ENCODE measurements at places on chromosomes 13 and 19.

GRCh38 chr13:41284512-41285288 is 21.3 kb upstream of the MTRF1 start:
- DNase-seq, result peak; percentile 94

DNA sequence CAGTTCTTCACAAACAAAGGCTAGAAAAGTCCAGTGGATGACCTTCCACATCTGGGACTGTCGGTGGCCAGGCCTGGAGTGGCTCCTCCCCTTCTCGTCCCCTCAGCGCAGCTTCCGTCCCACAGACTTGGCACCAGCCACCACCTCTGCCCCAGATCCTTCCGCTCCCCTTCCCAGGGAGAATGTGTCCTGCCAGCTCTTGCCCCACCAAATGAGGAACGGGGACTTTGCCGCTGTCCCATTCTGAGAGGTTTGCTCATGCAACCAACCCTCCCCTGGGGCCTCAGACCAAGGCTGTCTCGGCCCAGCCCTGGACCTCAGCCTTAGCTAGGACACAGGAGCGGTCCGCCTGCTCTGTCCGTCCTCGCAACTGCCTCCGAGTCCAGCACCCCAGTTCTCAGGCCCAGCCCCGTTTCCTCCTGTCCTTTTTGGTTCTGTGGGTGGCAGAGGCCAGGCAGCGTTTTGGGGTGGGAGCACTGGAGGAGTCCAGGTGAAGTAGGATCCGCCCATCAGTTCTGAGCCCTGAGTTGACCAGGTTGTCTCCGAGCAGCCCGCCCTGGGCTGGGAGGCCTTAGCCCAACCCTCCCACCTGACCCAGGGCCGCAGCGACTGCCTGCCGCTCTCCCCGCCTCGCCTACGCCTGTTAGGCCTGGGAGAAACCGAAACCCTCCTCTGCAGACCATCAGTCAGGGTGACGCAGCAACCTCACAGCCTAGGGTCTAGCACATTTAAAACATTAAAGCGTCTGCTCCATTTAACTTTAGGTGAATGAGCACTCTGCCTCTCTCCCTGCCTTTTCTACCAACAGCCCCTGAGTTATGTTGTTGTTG is 284.3 kb downstream of the FOXO1 start:
- no peak for DNase-seq

GRCh38 chr13:73991384-73991783 is 142.8 kb downstream of the KLF12 start:
- DNase-seq, result no peak

DNA sequence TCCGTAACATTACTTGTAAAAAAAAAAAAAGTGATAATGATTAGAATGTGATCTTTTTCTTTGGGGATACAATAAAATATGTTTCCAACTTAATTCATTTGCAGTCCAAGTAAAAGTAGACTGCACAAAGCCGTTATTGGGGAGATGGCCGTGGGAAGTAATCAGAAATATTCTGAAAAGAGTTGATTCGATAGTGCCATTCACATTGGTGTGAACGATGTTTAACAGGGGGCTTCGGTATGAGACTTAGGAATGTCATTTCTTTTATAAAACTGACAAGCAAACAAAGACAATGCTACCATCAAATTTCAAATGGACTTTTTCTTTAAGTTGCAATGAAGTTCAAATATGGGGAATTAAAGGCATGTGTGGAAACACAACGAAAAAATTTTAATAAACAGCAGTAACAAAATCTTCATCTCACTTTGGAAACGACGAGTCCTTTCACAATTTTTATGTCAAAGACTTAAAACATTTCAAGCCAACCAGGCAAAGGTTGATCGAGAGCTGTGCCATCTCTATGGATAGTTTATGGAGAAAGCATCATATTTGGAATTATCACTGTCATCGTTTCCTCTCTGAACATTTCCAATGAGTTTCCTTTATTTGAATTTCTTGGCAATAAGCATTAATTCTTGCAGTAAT is 1.7 kb upstream of the ZIC5 start:
- no peak for DNase-seq

GRCh38 chr13:107942030-107942617 is 273.2 kb downstream of the LIG4 start:
- DNase-seq, result no peak

DNA sequence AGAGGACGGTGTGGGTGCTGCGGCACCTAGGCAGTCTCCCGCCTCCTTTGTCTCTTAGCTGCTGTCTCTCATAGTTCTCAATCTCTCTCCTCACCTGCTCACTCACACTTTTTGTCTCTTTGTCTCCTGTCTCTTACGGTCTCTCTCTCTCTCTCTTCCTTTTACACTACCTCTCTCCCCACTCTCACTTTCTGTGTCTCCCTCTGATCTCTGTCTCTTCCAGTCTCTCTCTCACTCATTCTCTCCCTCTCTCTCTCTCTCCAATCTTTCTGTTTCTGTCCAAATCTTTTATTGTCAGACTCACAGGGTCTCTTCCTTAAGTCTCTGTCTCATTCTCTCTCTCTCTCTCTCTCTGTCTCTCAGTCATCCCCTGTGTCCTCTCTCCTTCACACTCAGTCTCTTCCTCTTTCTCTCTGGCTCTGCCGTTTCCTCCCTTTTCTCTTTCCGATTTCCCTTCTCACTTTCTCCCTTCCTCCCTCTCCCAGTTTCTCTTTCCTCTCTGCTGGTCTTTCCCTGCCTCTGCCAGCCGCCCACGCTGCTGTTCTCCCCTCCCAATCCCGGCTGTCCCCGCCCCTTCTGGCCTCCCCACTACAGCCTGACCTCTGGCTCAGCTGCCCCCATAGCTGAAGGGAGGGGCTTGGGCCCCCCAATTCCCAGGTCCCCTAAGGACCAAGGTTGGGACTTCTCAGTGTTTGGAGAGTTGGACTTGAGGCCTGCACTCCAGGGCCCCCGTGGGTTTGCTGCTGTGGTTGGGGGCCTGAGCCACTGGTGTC is at the start of gene PLEKHA4:
Gene PLEKHA4, minus strand, starts transcription at position 504 of the 773 bp plus-strand sequence. CDS start 997 bp downstream, outside the sequence.
- peak; percentile 49 for DNase-seq

GRCh38 chr13:109918179-109918711 is 131.9 kb upstream of the IRS2 start:
- DNase-seq, result peak; percentile 28

- DNase-seq, result no peak
These were observed 270.5 kb downstream of the GPC6 start for GRCh38 chr13:93496985-93497673.

DNA sequence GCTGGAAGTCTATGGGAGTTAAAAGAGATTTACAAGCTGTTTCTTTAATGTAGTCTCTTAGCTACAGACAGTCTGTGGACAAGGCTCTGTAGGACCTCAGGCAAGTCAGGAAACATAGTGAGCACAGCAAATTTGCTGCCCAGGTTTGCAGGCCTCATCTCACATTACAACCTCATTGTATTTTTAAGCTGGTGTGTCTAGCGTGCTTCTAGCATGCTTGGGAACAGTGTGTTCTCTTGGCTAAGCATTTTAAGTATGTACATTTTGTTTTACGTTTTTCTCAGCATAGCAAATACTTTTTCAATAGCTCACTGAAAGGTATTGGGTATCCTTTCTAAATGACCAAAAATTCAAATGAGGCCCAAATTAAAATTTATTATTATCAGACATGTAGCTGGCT is 113.2 kb downstream of the STARD13 start:
- DNase-seq, result peak; percentile 97

DNA sequence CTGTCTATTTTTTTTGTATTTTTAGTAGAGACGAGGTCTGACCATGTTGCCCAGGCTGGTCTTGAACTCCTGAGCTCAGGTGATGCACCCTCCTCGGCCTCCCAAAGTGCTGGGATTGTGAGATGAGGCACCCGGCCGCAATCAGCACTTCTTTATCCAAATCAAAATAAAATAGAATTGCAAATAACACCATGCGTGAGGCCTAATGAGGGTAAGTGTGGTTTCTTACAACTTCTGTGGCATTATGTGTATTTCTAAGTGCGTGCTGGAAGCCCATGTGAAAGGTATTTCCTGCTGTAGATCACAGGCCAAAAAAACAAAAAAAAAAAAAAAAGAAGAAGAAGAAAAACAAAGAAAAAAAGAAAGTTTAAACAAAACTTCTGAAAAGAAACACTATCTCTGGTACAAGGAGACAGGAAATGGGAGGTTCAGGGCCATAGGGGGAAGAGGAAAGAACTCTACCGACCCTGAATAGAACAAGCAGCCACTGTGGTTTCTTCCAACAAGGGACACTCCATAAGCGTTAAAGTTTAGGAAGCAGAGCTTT is 3.0 kb upstream of the GRAMD1A start:
- DNase-seq, result no peak

DNA sequence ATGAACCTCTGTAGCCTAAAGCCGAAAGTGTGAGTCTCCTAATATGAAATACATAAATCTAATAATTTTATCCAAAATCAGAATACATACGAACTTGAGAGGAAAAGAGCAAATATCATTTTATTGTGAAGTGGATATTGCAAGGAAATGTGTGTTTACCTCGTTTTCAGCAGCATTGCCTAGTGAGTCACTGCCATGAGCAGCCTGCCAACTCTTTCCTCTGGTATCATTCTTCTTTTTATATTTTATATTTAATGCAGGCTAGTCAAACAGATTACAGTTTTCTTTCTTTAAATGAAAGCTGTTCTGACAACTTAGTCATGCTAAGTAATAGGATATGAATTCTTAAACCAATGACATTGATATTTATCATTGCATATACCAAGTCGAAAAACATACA is 44.2 kb downstream of the EDNRB start:
- DNase-seq, result peak; percentile 45

DNA sequence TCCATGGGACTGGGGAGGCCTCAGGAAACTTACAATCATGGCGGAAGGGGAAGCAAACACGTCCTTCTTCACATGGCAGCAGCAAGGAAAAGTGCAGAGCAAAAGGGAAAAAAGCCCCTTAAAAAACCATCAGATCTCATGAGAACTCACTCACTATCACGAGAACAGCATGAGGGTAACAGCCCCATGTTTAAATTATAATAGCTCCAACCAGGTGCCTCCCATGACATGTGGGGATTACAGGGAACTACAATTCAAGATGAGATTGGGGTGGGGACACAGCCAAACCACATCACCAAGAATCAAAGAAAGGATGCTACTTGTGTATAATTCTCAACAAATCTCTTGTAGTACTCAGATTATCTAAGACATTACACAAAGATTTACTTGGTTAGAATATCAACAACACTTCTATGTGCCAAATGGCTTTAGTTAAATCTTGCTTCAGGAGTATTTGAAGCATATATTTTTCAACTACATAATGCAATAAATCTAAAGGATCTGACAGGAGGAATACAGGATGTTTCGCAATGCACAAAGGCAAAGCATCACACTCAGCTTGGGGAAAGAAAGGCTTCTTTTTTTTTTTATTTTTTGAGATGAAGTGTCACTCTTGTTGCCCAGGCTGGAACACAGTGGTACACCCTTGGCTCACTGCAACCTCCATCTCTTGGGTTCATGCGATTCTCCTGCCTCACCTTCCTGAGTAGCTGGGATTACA is 180.0 kb downstream of the LHFPL6 start:
- DNase-seq, result peak; percentile 70

DNA sequence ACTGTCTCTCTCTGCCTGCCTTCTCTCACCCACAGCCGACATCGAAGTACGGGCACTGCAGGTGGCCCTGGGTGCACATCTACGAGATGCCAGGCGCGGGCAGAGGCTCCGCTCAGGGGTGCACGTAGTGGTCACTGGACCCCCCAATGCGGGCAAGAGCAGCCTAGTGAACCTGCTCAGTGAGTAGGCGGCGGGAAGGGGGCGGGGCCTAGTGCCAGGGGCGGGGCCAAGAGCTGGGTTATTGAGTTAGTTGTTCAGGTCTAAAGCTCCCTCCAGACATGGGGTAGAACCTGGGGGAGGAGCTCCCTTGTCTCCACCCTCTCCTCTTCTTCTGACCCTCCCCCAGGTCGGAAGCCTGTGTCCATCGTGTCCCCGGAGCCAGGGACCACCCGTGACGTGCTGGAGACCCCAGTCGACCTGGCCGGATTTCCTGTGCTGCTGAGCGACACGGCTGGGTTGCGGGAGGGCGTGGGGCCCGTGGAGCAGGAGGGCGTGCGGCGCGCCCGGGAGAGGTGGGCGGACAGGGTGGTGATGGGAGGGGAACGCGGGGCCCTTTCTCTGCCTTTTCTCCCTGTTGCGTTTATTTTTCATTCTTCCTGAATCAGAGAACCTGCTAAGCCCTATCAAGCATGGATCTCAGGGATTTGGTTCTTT is 1.9 kb downstream of the GTPBP3 start:
- no peak for DNase-seq

GRCh38 chr13:32261567-32261966 is 53.6 kb downstream of the ZAR1L start:
- DNase-seq, result peak; percentile 96

GRCh38 chr13:48110132-48110868 is 15.4 kb upstream of the MED4 start:
- peak; percentile 29 for DNase-seq

DNA sequence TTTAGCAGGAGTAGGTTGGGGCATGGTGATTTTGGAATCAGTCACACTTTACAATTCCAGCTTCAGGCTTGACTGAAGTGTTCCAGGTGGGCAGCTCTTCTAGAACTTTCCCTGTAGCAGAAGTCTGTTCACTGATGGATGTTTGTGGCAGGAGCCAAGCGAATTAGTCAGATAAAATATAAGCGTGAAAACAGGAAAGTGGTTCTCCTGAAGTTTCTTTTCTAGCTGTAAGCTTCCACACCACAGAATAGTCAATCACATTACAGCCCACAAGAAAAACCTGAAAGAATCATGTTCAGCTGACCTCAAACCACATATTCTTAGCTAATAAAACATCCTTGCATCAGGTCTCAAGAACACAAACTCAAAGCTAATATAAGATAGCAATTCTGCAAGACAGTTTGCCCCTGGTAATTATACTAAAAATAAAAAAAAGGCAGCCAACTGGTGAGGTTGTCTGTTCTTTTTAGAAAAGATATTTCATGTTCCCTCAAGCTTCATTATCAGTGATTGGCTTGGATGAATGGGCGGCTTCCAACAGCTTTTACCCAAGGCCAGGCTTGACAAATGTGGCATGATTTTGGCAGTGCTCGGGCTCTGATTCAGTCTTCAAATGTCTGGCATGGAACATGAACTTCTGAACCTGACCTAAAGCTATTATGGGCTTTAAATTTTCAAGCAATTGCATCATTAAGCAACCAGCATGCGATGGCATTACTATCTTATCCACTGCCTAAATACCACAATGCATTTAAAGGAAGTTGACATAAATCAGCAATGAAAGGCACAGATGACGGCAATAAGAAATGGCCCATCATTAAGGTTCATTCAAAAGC is 136.8 kb downstream of the DCLK1 start:
- DNase-seq, result peak; percentile 93

- no peak for DNase-seq
These were observed 11.9 kb upstream of the PIK3R2 start for GRCh38 chr19:18141031-18141430.

- peak; percentile 38 for DNase-seq
These were observed 729 bp upstream of the ARID3A start for GRCh38 chr19:925087-925525.

- no peak for DNase-seq
These were observed 76.5 kb downstream of the LHFPL6 start for GRCh38 chr13:39526499-39526898.

- DNase-seq, result peak; percentile 1
These were observed 144.6 kb downstream of the NBEA start for GRCh38 chr13:35086667-35087066.

GRCh38 chr13:43375797-43376465 is 352.5 kb downstream of the DNAJC15 start:
- DNase-seq, result no peak

Measured in iris pigment epithelial cell (primary cell).